Effector CD4-positive, alpha-beta T cell (primary cell): ENCODE measurements at places on chromosomes 5 and 9.

DNA sequence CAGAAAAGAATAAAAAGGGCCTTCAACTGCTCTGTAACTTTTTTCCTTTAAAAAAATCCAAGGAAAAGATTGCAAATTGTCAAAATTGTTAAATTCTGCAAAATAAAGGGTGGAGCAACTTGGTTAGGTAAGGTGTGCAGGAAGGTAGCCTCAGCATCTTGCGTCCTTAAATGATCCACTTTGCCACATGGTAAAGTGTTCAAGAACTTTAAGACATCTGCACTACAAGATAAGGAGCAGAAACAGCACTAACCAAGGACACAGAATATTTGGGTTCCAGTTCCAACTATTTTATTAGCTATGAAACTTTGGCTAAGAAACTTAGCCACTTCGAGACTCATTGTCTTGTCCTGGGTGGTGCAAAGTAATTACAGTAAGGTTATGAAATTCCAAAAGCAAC lies 53.7 kb downstream of the ANKRD55 start:
- DNase-seq: no peak

DNA sequence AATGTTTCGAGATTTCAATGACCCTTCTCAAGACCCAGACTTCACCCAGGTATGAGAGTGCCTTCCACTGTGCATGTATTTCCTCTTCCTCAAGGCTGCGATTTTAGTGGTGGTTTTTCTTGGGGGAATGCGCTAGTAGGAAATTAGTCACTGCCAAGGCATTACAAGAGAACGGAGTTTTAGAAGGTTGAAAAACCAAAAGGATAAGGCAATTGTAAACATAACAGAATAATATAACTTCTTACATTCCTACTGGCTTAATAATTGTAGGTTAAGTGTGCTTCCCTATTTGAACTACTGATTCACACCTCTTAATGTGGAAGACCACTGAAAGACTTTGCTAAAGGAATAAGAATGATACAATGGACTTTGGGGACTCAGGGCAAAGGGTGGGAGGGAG lies 38.9 kb downstream of the ACO1 start:
- DNase-seq: no peak

GRCh38 chr5:154466147-154466546 lies 11.9 kb downstream of the HAND1 start:
- no peak for DNase-seq

DNA sequence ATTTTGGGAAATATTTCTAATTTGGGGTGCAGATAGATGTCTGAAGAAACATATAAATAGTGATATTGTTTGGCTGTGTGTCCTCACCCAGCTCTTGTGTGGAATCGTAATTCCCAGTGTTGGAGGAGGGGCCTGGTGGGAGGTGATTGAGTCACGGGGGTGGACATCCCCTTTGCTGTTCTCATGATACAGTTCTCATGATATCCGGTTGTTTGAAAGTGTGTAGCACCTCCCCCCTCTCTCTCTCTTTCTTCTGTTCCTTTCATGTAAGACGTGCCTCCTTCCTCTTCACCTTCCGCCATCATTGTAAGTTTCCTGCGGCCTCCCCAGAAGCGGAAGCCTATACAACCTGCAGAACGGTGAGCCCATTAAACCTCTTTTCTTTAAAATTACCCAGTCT lies 11.4 kb upstream of the ADAMTS16 start:
- no peak for DNase-seq

DNA sequence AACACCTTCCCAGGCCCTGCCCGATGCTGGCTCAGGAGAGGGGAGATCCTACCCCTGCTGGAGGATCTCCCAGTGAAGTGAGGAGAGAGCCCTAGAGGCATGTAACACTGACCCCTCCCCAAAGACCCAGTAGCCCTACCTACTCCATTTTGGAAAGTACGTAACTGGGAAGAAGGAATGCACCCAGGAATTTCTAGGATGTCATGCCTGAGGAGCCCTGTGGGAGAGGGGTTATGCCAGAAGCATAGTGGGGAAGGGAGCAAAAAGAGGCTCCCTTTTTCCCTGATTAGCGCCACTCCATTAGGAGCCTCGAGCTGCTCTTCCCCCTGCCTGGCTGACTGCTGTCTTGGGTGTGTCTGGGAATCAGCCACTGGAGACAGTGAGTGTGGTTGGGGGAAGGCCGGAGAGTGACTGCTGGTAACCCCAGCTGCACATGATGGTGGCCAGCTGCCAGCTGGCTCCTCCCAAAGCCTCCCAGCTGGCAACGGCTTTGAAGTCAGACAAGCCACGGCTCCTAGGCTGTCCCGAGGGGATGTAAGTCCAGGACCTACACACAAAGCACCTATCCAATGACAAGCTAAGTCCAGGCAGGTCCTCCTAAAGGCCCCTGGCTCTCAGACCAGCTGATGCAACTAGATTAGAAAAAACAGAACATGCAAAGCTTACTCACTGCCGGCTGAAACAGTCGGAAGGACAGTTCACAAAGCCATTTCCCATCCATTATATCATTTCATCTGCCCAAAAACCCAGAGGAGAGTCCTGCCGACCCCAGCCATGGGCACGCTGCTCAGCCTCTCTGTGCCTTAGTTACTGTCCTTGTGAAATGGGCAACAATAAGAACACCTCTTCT lies 136.5 kb upstream of the ABCA1 start:
- no peak for DNase-seq

DNA sequence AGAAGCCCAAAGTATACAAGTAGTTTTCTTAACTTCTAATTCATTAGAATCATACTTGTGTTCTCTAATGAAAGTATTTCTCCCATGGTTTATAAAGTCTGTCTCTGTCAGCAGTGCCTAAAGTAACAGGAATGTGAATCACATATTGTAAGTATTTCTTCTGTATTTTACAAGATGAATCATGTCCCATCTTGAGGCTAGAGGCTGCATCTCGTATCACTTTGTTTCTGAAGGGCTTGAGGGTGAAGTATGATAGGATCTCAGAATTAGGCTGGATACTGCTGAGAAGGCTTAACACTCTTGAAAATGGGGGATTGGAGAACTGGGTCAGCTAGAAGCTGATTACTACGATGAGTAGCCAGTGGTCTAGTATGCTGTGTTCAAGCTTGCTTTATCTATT lies 242.2 kb upstream of the ACTBL2 start:
- DNase-seq: no peak

- peak; percentile 31 for DNase-seq
Observed at GRCh38 chr5:126811515-126812198, 34.7 kb downstream of the LMNB1 start.

DNA sequence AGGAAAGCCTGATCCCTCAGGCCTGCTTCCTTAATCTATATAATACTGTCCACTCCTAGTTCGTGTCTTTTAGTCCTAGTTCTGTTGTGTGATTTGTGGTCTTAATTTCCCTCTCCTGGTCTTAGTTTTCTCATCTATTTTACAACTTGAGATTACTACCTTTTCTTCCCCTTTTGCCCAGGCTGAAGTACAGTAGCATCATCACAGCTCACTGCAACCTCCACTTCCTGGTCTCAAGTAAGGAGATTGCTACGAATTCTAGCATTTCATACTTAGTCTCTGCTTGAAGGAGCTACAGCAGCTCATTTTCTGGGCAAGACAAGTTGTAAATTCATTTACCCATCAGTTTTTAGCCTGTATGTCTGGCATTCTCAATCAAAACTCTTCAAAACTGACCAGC lies 5.5 kb downstream of the TRIM32 start:
- no peak for DNase-seq

DNA sequence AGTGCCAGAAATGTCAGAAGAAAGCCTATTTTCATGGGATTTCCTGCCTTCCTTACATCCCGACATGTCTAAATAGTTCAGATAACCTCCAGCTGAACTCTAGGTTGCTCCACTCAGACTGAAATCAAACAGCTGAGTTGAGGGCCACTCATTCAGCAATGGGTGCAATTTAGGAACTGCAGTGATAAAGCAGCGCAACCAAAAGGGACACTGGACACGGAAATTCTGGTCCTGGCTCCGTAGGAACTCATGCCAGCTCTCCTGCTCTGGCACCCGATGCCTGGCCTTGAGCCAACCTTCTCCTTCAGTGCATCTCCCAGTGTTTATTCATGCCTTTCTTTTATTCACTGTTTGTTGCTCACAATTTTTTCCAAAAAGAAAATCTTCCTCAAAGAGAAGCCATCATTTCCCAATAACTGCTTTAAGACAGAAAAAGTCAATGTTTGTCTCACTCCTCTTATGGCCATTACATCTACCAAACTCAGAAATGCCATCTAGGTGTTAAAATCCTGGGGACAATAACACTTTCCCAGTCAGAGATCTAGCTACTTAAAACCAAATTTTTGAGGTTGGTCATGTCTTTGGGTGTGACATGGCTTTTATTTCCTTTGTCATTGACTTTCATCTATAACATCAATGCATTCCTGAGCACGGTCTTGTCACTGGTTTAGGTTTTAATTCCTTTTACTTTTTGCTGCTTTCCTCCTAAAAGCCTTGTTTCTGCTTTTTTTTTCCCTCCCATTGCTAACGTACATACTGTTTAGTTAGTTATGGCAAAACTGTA lies 126.9 kb downstream of the PDE4D start:
- no peak for DNase-seq

GRCh38 chr5:124880903-124881697 lies 134.7 kb upstream of the ZNF608 start:
- no peak for DNase-seq

- no peak for DNase-seq
Observed at GRCh38 chr5:138884554-138884953, 9.4 kb upstream of the LRRTM2 start.

DNA sequence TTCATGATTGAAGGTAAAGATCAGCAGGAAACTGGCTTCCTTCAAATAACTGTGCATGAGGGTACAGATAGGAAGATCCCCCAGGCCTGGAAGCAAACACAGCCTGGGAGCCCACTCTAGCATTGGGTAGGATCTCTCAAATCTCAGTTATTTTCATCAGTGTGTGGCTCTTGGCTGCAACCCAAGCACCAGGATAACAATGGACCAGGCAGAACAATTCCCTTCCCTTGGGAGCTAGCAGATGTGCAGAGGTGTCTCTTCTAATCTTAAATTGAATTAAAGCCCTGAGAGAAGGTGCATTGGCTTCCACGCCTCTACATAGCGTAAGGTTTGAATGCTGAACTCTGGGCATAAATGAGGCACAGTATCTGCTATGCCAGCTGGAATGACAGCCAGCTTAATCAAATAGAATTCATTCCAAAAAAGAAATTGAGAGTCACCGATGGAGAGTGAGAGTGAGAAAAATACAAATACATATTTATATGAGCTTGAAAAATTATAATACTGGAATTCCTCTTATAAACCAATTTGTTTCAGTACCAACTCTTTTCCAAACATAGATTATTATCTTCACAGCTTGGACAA lies 957.3 kb downstream of the CDH12 start:
- no peak for DNase-seq

DNA sequence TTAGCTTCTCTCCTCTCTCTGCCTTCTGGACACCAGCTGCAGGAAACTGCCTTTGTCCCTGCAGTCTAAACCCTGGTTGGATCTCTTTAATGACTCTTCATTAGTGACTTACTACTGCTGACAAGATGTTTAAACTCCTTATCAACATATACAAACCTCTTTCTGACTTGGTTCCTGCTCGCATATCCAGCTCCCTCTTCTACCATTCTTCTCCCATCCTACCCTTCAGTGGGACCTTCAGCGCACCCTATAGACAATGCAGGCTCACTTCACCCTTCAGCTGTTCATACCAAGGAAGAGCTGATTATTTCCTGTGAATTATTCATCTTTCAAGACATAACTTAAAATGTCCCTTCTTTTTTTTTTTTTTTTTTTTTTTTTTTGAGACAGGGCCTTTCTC lies 436.5 kb downstream of the KIAA0825 start:
- no peak for DNase-seq

DNA sequence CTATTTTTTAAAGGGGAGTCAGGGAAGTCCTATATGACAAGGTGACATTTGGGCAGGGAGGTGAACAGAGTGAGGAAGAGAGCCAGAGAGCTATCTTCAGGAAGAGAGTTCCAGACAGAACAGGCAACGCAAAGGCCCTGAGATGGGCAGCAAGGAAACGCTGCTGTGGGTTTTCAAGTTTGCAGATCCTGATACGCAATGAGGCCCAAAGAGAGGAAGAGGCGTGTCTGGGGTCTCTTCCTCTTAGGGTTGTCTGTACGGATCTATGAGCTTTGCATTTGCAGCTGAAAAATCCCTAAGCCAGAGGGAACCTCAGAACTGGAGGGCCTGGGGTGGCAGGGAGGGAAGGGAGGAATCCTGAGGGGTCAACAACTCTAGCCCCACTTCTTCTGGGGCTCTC lies 13.6 kb downstream of the FAT2 start:
- DNase-seq: no peak

DNA sequence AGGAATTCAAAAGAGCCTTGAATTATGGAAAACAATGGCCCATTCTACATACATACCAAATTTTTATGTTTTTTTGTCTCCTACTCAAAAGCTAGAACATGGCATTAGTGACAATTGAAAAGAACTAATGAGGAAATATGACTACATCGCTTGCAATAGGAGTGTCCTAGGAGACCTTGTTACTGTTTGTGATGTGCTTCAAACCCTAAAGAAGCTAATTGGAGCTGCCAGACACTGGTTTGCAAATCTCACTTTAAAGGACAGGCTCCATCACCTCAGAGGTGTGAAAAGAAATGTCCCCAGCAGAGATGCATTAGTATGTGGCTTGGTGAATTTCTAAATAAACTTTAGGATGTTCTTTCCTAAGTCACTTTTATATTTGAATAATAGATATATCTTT lies 354.2 kb upstream of the EFNA5 start:
- DNase-seq: no peak

- DNase-seq: no peak
Observed at GRCh38 chr9:98870782-98871557, 63.5 kb downstream of the GALNT12 start.

GRCh38 chr9:137423514-137424291 lies 510 bp downstream of the NOXA1 start:
- no peak for DNase-seq

GRCh38 chr5:141872496-141873356 lies 5.5 kb downstream of the PCDH1 start:
- DNase-seq: no peak

- DNase-seq: no peak
Observed at GRCh38 chr9:4293293-4293941, 6.5 kb downstream of the GLIS3 start.

DNA sequence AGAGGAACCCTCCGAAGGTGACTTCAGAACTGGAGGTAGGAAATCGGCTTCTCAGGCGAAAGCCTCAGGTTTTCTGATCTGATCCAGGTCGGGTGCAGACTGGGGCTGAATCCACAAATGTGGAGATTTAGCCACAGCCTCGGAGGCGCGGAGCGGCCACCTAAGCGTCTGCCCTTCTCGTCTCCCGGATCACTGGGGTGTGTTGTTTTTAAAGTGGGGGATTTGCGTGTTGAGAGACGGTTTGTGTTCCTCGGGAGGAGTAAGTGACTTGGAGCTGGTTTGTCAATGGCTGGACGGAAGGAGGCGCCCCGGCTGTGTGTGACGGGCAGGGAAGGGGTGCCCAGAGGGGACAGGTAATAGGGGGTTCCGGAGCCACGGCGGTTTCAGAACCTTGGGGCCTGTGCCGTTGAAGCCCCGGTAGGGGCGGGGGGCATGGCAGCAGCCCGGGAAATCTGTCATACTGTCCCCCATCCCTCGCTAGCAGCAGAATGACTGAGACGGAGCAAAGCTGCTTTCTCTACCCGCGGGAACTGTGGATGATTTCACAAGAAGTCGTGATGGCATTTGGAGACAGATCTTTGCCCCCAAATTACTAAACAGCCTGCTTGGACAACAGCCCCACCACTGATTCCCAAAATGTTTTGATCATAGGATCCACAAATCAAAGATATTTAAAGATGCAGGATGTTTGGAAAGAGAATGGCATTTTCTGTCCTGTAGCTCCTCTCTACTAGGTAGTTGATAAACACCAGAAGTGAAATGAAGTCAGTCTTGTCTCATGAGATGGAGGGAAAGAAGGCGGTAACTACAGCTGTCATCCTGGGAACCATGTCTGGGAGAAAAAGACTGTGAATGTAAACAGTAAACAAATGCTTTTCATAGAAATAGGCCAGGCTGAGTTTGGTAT lies 216.5 kb downstream of the PDZD2 start:
- DNase-seq: no peak
